ENCODE measurements at places on chromosomes 13 and 19.
A peak's percentile ranks its signal among the peaks of the same experiment; 100 is the strongest.

DNA sequence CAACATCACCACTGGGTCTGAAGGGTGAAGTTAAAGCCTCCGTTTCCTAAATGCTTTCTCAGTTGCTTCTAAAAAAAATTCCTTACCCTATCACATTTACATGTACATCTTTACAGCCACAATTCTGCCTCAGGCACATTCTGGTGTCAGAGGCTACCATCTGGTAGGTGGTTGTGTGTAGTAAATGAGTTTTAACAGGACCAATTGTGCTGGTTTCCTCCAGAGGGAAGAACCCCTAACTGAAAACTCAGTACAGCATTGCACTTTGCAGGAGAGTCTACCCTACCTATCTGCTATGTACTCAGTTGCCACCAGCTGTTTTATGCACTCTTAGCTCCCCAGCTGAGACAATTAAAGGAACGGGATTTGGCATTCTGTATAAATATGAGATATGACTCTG, 1576.5 kb downstream of the PCDH9 start:
- DNase-seq = peak; percentile 7

GRCh38 chr19:58518256-58519086, 1.1 kb downstream of the ZBTB45 start:
- DNase-seq = no peak

- no peak for DNase-seq
Observed at GRCh38 chr19:29413435-29413834, 112.4 kb upstream of the VSTM2B start.

DNA sequence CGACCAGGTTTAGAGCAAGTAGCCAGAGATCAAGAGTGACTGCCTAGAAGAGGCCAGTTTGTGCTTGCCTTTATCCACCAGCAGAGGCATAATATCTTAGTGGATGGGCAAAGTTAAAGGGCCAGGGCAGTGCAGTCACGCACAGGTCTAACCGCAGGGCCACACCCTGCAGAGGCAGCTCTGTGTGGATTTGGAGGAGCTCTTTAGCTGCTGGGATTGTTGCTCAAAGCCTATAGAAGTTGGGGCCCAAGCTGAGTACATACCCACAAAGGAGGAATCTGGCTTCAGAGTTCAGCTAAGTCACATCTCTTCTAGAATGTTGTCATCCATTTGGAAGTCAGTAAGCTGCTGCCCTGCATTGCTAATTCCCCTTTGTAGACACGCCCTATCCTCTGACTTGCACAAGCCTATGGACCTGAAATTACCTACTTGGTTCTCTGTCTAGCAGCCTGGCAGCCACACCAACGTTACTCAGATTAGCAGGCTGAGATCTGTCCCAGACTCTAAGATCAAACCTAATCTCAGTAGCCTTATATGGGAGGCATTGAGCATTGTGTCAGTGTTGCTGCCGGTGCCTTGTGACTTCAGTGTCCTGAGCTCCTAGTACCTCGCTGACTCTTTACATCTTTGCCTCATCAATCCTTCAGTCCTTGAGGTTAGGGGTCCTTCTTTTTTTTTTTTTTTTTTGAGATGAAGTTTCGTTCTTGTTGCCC, 102.9 kb upstream of the STARD13 start:
- no peak for DNase-seq

DNA sequence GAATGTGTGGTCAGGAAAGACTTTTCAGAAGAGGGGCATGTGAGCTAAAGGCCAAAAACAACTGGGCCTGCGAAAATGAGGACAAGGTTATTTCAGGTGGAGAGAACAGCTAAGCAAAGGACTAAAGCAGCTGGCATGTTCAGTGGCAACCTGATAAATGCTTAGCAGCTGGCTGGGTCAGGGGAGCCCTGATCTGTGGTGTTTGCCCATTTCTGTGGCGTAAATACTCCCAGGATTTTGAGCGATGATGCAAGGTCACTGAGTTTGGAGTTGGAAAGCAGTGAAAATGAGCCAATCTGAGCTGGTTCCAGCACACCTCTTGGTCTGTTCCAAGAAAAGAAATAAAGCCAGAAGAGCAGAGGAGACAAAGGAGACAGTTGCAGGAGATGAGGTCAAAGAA, 704.3 kb downstream of the UQCRFS1 start:
- DNase-seq = no peak

DNA sequence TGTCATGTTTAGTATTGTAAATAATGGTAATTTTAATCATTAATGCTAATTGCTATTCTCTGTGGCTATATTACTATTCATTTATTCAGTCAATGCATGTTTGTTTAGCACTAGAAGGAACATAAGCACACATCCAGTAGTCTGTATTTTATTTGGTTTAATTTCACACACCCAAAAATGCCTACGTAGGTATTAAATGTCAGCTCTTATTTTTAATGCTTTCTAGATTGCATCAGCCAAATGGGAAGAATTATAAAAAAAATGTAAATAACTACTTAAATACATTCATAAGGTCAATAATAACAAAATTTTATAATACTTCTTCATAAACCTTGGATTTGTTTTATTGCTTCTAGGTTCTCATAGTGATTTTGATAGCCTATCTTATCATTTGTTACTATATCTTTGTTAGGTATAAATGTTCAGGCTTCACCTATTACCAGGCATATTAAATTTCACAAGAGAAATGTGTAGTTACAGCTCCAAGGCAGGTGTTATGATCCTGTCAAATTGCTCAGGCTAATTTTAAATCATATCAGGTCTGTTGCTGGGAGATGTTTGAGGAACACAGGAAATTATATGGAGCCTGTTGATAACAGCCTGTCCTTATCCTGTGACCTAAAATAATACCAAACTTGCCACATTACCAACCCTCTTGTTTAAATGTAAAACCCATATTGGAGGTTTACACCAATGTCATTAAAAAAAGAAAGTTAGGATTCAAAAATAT, 34.4 kb downstream of the ITGBL1 start:
- no peak for DNase-seq

DNA sequence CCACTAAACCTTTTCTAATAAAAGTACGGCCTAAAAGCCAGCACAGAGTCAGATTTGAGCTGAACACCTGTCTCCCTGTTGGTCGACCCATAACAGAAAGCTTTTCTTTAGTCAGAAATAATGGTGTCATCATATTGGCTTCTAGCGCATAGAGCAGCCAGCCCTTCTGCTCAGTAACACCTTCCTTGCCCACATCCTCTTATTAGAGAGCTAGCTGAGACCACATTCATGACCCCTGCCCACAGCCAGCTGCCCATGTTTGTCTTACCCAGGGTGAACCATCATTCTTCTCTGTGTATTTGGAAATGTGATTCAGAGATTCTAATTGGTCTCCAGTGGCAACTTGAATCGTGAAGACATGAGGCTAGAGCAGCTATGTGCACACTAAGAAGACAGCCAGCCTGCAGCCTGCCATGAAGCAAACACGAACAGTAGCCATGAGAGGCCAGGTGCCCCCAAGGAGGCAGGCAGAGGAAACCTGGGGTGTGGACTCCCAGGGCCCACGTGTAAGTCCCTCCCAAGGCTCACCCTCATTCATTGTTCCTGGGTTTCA, 82.3 kb upstream of the PDCD5 start:
- no peak for DNase-seq

GRCh38 chr19:40610396-40611064, 9.4 kb downstream of the LTBP4 start:
- no peak for DNase-seq

- DNase-seq = no peak
Observed at GRCh38 chr13:106369091-106369490, 166.4 kb downstream of the EFNB2 start.

- peak; percentile 44 for DNase-seq
Observed at GRCh38 chr13:94248454-94249228, 230.8 kb downstream of the DCT start.

- DNase-seq = no peak
Observed at GRCh38 chr13:51993713-51994112, 17.5 kb downstream of the ATP7B start.

DNA sequence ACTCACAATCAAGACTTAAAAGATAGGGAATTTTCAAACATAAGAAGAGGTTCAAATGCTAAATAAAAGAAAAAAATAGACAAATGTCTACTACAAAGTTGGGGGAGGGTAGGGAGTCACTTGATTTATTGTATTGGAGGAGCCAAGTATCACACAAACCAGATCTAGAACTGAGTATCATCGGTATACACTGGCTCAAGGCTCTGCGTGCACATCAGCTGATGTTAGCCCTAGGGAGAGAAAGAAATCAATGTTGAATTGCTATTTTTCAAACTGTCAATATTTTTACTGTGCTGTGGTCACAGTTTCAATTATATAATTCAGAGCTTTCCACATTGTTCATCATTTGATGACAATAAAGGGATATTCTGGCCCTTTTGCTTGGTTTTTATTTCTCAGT, 54.9 kb upstream of the RXFP2 start:
- DNase-seq = no peak

GRCh38 chr13:106804991-106805390, 237.1 kb upstream of the ARGLU1 start:
- no peak for DNase-seq

- no peak for DNase-seq
Observed at GRCh38 chr13:46327246-46327645, 59.8 kb downstream of the RUBCNL start.

GRCh38 chr13:92670096-92670495, 556.5 kb upstream of the GPC6 start:
- no peak for DNase-seq

DNA sequence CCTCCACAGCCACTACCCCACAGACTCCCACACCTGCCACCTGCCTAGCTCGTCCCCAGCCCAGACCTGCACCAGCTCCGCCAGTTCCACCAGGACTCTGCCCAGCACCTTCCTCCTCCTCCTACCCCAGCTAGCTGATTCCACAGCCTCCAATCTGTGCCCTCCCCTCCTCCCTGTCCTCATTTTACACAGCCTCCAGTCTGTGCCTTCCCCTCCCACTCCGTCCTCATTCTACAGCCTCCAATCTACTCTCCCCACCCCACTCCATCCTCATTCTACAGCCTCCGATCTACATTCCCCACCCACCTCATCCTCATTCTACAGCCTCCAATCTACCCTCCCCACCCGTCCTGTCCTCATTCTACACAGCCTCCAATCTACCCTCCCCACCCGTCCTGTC, 7.3 kb downstream of the MYDGF start:
- DNase-seq = no peak

DNA sequence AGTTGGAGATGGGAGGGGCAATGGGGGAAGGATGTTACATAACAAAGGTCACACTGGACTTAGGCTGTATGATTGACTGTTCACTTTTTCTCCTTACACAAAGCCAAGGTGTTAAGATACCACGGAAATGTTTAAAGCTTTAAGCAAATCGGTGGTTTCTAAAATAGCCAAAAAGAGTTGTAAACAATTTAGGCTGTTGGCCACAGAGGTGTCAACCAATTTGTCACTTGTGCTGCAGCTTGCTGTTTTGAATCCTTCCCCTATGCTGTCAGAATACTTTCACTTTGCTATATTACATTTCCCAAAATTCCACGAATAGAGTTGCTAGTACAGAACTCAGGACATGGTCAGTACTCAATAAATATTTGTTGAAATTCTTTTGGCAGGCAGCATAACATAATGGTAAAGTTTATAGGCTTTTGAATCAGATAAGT, 149.3 kb downstream of the VWA8 start:
- DNase-seq = no peak

DNA sequence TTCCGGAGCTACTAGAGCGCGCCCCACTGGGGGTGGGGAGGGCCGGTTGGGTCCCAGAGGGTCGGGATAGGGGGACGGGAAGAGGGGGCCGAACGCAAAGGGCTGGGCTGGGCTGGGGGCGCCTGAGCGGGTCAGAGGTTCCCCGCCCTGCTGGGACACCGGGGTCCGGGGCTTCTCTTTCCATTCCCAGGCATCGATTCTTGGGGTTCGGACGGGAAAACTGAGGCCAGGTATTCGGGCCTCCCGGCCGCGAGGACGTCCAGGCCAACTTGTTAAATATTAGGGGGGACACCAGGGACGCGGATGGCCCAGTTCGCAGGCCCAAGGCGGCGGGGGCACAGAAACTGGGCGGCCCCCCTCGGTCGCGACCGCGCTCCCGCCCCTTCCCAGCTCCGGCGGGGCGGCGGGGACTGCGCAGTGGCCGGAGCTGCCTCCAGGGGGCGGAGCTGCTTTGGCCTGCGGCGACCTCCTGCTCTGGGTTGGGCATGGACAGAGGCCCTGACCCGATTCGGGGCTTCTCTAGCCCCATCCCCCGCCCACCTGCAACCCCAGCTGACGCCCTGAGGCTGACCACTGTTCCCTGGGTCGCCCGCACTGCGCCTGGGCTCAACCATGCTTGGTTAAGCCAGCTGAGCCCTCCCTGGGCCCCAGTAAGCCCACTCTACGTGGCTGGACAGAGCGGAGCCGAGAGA, 1.2 kb upstream of the KLF16 start:
- peak; percentile 83 for DNase-seq

- no peak for DNase-seq
Observed at GRCh38 chr13:72508392-72508791, 219.0 kb downstream of the MZT1 start.

- no peak for DNase-seq
Observed at GRCh38 chr19:49518033-49518432, 5.6 kb downstream of the FCGRT start.

- DNase-seq = no peak
Observed at GRCh38 chr19:31096935-31097545, 252.2 kb downstream of the TSHZ3 start.

DNA sequence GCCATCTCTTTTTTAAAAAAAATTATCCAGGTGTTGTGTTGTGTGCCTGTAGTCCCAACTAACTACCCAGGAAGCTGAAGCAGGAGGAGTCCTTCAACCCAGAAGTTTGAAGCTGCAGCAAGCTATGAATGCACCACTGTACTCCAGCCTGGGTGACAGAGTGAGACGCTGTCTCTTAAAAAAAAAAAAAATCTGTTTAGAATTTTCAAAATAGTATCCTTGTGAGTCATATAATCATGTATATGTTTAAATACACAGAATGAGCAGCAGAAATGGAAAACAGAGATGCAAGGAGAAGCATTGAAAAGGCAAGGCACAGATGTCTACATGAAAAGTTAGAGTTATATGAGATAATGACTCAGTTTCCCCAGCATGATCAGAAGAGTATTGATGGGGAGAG, 31.2 kb downstream of the SYDE1 start:
- no peak for DNase-seq

- DNase-seq = no peak
Observed at GRCh38 chr19:13963603-13964105, 11.3 kb downstream of the DCAF15 start.

GRCh38 chr13:39397896-39398265, 205.1 kb downstream of the LHFPL6 start:
- no peak for DNase-seq

DNA sequence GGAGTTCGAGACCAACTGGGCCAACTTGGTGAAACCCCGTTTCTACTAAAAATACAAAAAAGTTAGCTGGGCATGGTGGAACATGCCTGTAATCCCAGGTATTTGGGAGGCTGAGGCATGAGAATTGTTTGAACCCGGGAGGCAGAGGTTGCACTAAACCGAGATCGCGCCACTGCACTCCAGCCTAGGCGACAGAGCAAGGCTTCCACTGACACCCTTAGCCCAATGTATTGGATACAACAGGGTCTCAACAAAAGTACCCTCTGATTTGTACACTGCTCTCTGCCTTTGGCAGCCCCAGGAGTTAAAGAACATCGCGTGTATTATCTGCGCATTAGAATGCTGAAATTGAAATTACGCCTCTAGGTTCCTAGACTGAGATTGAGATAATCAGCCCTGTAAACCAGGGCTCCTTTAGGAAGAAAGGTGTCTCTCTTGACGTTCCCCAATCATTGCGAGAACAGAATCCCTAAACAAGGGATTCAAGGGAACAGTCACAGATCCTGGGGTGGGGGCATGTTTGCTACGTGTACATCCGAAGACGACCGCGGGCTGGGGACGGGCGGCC, 21.9 kb downstream of the IPO5 start:
- no peak for DNase-seq

GRCh38 chr13:40311356-40312101, 354.9 kb downstream of the FOXO1 start:
- peak; percentile 16 for DNase-seq
